ENCODE measurements at places on chromosomes 1 and 21.

GRCh38 chr21:29308456-29308783 is 9.7 kb downstream of the BACH1 start:
- DNase-seq = no peak

DNA sequence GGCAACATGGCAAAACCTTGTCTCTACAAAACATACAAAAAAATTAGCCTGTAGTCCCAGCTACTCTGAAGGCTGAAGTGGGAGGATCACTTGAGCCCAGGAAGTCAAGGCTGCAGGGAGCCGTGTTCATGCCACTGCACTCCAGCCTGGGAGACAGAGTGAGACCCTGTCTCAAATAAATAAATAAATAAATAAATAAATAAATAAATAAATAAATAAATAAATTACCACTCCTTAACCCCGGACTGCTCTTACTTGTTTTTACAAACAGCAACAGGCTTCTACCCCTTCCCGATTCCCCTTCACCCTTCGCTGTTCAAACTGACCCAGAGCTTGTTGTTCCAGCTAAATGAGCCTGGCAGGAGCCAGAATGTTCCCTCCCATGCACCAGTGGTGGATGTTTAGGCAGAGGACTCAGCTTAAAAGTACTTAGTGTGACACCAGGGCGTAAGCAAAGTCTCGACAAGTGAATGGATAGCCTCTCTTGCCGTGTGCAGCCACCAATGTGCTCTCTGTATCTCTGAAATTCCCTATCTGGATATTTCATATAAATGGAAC is 21.5 kb upstream of the PADI3 start:
- DNase-seq = no peak

GRCh38 chr1:243980471-243980870 is 70.6 kb upstream of the ZBTB18 start:
- no peak for DNase-seq

DNA sequence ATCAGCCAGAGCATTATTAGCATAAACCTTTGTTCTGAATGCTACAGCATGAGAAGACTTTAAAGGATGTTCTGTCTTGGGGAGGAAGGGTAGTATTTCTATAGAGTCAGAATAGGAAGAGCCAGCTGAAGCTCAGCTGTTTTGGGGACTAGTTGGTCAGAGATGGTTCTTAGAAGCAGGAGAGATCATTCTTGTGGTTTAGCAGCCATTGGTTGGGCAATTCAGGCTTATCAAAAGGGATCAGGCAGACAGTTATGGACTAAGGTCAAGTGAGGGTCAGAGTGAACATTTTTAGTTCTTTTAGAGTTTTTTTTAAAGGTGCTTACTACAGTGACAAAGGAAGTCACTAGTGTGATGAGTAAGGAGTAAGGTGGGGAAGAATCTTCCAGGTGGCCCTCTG is 245.5 kb downstream of the RPS6KC1 start:
- DNase-seq = no peak

DNA sequence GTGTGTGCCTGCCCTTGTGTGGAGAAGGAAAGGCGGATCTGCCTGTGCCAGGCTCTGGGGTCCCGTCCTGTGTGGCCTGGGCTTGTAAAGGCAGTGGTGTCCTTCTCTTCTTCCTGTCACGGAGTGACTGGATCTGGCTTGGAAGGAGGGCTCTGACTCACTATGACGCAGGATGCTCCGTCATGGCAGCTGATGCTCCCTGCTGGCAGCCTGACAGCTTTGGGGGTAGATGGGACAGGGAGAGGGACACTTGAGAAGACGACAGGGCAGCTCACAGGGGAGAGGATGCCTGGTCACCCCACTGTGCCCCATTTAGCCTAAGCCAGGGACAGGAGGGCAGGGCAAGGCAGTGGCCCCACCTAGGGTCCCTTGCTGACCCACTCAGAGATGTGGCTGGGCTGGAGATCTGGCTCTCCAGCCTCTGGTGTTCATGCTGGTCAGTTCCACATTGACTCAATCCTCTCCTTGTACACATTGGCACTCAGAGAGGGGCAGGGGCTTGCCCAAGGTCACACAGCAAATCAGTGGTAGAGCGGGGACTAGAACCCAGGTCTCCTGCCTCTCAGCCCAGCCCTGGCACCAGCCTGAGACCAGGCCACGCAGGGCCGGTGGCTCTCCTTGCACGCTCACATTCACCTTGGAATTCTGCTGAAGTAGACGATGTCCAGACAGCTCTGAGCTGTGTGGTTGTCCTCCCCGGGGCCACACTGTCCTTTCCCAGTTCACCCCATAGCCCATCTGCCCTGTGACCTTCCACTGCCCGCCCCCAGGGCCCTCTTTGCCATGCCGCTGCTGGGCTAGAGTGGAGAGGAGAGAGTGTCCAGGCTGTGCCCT is 2.8 kb upstream of the FAM131C start:
- DNase-seq = peak; percentile 85

- DNase-seq = no peak
Measured at GRCh38 chr1:21935891-21936365, 1.2 kb downstream of the HSPG2 start.

GRCh38 chr1:11358984-11359383 is 86.0 kb downstream of the UBIAD1 start:
- DNase-seq = no peak

DNA sequence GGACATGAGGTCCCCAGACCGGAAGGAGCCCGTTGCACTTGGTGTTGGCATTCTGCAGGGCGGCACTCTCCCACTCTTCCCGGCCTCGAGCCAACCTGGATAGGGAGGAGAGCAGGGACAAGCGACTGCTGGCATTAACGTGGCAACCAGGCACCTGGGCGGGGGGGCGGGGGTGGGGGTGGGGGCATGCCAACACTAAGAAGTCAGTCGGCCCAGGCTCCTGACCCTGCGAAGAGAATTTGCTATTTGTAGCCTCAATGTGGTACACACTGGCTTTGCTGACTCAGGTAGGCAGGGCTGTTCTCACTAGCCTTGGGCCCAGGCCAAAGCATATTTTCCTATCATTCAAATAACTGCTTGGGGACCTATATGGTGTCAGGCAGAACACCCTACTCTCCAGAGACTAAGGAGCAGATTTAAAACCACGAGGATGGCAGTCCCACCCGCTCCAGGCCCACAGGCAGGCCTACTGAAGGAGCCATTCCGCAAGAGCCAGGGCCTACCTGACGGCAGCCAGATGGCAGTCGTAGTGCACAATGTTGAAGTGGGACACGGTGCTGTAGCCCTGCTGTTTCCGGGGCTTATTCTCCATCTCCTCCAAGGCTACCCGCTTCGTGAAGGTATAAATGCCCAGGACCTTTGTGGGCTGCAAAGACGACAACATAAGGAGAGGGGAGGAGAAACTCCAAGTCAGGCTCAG is 123.7 kb downstream of the UBR4 start:
- DNase-seq = no peak

Data from RWPE1 (cell line).